Prostate gland (tissue), 2 donors: ENCODE measurements at places on chromosomes 1 and 21. TPM values are rescaled to one million over a fixed set of nuclear protein-coding genes. Genes with fewer than 3 reads are reported as not detected.

GRCh38 chr1:58062635-58063034 lies 483.9 kb downstream of the OMA1 start:
- H3K4me3 ChIP-seq, result no peak overlapping the region
- no peak for DNase-seq

DNA sequence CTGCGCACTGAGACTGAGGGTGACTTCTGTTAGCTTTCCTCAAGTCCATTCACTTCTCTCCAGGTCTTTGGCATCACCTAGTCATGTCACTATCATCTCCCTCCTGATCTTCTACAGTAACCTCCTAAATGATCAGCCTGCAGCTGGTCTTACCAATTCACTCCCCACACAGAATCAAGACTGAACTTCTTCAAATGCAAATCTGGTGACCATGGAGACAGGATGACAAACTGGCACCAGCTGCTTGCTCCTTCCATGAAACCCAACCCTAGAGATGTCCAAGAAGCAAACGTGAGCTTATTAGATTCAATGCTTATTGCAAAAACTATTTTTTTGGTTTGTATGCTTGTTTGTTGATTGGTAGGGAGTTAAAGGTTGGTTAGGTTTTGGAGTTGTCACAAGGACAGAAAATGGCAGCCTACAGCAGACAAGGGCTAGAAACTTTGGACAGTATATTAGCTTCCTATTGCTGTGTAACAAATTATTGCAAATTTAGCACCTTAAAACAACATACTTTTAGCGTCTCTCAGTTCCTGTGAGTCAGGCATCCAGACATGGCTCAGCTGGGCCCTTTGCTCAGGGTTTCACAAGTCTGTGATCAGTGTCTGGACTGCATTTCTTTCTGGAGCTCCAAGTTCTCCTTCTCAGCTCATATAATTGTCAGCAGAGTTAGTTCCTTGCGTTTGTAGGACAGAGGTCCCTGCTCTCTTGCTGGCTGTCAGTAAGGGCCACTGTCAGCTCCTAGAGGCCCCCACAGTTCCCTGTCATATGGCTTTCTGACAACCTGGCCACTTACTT lies 53.3 kb upstream of the GJA8 start:
- H3K4me1 ChIP-seq, result no peaks in the 10 kb centered on the region
- H3K36me3 ChIP-seq, result no peaks in the 10 kb centered on the region
- peaks cover 2% of the 10 kb centered on the region for H3K27me3 ChIP-seq
- H3K4me3 ChIP-seq, result no peak overlapping the region

The NBPF9 gene
- total RNA-seq, result 11.4 TPM

GRCh38 chr1:34125721-34126380 lies 39.2 kb downstream of the CSMD2 start:
- no peak for DNase-seq
- H3K36me3 ChIP-seq, result no peaks in the 10 kb centered on the region
- no peak overlapping the region for H3K4me3 ChIP-seq
- H3K27ac ChIP-seq, result no peak overlapping the region

DNA sequence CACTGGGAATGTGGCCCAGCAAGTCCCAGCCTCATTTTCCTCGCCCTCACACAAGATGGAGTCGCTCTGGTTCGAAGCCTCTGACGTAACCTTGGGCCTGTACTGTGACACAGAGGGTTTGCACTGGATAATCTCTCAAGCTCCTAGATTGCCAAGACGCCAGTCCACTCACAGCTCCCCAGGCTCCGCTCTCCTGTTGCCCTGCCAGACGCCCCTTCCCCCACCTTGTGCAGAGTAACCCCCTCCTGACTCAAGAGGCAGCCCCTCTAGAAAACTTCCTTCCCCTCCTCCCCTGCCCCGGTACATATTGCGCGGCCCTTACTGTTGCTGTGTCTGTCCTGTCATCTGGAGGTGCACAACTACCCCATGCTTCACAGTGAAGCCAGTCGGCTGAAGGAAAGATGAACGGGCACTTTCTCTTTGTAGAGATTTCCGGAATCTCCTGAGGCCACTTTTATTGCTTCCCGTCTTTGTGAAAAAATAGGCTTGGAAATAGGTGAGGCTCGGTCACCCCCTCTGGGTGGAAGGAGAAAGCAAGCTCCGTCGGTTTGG lies 981 bp upstream of the KIAA1614 start:
- no peaks in the 10 kb centered on the region for H3K36me3 ChIP-seq
- H3K4me1 ChIP-seq, result no peaks in the 10 kb centered on the region
- no peak for DNase-seq
- H3K4me3 ChIP-seq, result peak overlapping the region; percentile 48

The FCER1G gene
- 3.6 TPM for total RNA-seq

DNA sequence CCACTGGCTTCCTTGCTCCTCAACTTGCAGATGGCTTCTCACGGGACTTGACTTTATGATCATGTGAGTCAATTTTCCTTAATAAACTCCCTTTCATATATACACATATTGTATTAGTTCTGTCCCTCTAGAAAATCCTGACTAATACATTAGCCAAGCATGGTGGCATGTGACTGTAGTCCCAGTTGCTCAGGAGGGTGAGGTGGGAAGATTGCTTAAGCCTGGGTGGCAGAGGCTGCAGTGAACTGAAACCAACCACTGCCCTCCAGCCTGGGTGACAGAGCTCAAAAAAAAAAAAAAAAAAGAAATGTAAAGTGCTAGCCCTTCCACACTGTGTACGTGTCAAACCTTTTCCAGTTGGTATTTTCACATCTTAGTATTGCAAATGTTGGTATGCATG lies 857.0 kb downstream of the LTN1 start:
- no peaks in the 10 kb centered on the region for H3K4me1 ChIP-seq
- H3K27ac ChIP-seq, result no peak overlapping the region
- no peaks in the 10 kb centered on the region for H3K36me3 ChIP-seq
- H3K4me3 ChIP-seq, result no peak overlapping the region

- H3K36me3 ChIP-seq, result no peaks in the 10 kb centered on the region
- no peak for DNase-seq
- no peak overlapping the region for H3K4me3 ChIP-seq
- H3K4me1 ChIP-seq, result no peaks in the 10 kb centered on the region
- no peaks in the 10 kb centered on the region for H3K27me3 ChIP-seq
Observed at GRCh38 chr1:231970684-231971083, 344.1 kb downstream of the DISC1 start.

GRCh38 chr1:14498839-14499238 lies 99.6 kb upstream of the KAZN start:
- H3K4me1 ChIP-seq, result peaks cover 13% of the 10 kb centered on the region
- H3K36me3 ChIP-seq, result no peaks in the 10 kb centered on the region
- H3K27ac ChIP-seq, result no peak overlapping the region
- no peak overlapping the region for H3K4me3 ChIP-seq

DNA sequence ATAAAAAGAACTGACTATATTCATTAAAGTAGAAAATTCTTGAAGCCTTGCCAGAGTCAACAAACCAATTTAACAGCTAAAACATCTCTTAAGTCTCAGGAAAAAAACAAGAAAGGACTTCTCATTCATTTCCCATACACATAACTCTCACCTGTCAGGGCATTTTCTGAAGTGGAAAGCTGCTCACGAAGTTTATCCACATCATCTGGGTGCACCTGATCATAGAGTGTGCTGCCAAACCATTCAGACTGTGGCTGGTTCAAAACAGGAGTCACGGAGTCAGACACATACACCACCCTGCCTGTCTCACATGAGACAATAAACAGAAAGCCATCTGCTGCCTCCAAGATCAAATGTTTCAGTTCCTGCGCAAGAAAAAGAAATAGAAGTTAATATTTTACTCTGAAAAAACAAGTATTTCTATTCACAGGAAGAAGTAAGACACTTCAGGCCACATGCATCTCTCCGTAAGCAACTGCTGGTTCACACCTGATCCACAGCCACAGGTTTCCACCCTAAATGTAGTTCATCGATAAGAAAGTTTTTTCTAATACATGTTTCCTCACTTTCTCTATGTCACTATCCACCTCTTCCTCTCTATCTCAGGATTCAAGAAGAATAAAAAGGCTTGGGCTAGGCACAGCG lies 28.2 kb upstream of the CTSK start:
- H3K27ac ChIP-seq, result no peak overlapping the region
- peaks cover 5% of the 10 kb centered on the region for H3K36me3 ChIP-seq
- no peak overlapping the region for H3K4me3 ChIP-seq
- no peaks in the 10 kb centered on the region for H3K4me1 ChIP-seq
- no peaks in the 10 kb centered on the region for H3K27me3 ChIP-seq
